Activated CD8-positive, alpha-beta memory T cell treated with anti-CD3 and anti-CD28 coated beads, Interleukin-2, amount 10 ng/mL, durations not matched to agents 7 days and 5 days (primary cell): ENCODE measurements at places on chromosomes 7 and 10. TPM values are rescaled to one million over a fixed set of nuclear protein-coding genes. Genes with fewer than 3 reads are reported as not detected.

NPSR1 gene
- not detected for total RNA-seq

TEX36 gene
- total RNA-seq: not detected

DNA sequence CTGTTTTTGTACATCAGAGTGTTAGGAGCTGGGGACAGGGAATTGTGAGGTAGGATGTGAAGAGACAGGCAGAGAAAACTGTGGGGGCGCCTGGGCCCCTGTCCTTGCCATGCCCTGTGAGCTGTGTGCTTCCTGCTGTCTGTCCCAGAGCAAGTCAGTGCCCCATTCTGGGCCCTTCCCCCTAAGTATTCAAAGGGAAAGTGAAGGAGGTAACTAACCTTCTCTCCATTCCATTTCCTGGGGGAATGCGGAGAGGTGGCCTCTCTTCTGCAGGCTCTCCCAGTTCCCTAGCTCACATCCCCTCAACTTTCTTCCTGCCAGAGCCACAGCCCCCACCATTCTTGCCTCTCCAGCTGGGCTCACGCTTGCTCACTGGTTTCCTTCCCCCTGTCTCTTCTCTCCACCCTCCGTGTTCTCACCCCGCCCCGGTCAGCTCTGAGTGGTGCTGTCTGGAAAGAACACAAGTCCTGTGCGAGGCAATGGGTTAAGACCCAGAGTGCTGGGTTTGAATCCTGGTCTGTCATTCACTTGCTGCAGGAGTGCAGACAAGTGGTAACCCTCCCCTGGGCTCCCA, 9.7 kb upstream of the VSIR start:
- H3K4me3 ChIP-seq: no peak overlapping the region
- H3K36me3 ChIP-seq: no peaks in the 10 kb centered on the region
- no peak overlapping the region for H3K27ac ChIP-seq
- no peak for DNase-seq
- H3K4me1 ChIP-seq: peaks cover 13% of the 10 kb centered on the region
- no peaks in the 10 kb centered on the region for H3K27me3 ChIP-seq

DNA sequence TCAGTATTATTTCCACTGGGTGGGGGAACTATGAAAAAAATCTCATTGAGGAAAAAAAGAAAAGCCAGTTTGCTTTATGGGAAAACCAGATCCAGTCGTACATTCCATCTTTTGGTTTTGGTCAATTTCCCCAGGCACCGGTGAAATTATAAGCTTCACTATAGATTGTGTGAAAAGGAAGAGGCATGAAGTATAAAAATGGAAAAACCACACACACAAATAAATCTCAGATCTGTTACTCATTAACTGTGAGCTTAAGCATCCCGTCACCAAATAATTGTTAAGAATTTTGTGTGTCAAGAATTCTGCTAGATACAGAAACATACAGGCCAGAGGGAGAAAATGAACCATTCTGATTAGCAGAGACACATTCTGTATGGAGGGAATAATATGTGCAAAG, 405.5 kb upstream of the CELF2 start:
- H3K36me3 ChIP-seq: no peaks in the 10 kb centered on the region
- H3K4me3 ChIP-seq: no peak overlapping the region
- no peaks in the 10 kb centered on the region for H3K4me1 ChIP-seq
- no peak overlapping the region for H3K27ac ChIP-seq

DNA sequence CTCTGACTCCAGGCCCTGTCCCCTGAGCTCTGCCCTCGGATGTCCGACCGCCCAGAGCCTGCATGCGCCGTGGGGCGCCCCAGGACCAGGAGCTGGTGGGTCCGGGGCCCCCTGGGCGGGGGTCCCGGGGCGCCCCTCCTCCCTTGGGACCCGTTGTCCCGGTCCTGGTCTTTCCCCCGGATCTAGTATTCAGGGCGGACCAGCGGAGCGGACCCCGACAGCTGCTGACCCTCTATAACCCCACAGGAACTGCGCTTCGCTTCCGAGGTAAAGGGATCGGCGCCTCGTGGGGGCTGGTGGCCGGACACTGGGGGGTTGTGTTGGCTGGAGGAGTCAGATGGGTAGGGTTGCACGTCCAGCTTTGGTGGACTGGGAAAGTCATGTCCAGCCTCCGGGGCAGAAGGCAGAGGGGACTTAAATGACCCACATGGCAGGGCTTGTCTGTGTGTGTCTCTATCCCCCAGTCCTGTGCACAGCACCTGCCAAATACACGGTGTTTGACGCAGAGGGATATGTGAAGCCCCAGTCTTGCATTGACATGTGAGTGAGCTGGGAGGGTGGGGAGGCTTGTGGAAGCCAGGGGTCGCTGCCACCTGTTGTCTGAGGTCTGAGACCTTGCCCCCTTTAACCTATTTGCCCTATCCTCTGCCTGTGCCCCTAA, 520 bp downstream of the MOSPD3 start:
- H3K4me3 ChIP-seq: peak overlapping the region; percentile 87
- H3K36me3 ChIP-seq: peaks cover 2% of the 10 kb centered on the region
- no peaks in the 10 kb centered on the region for H3K27me3 ChIP-seq
- H3K27ac ChIP-seq: peak overlapping the region; percentile 57
